ENCODE measurements at places on chromosomes 6 and 20. TPM values are rescaled to one million over a fixed set of nuclear protein-coding genes. Genes with fewer than 3 reads are reported as not detected.

Gene GNAS-AS1
- total RNA-seq: 5.1 TPM

GRCh38 chr6:140572129-140572528 is 1197.7 kb upstream of the CITED2 start:
- H3K4me1 ChIP-seq: no peaks in the 10 kb centered on the region
- no peaks in the 10 kb centered on the region for H3K27me3 ChIP-seq
- no peak overlapping the region for H3K27ac ChIP-seq

GRCh38 chr6:149488815-149489214 is 4.0 kb upstream of the ZC3H12D start:
- H3K27me3 ChIP-seq: no peaks in the 10 kb centered on the region
- 0 out of 2 replicates have a peak, but pooled peaks cover 6% of the 10 kb centered on the region for H3K4me1 ChIP-seq
- no peak overlapping the region for H3K27ac ChIP-seq
- H3K4me3 ChIP-seq: no peak overlapping the region
- DNase-seq: no peak

DNA sequence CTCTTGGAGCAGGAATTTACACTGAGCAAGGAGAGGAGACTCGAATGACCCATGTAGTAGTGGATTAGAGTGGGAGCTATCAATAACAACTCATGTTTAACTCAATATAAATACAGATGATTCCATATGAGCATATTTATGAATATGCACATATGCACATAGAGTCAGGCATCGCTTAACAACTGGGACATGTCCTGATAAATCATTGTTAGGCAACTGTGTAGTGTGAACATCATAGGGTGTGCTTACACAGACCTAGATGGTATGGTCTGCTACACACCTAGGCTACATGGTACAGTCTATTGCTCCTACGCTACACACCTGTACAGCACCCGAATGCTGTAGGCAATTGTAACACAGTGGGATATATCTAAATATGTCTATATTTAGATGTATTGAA is 75.9 kb upstream of the RALGAPA2 start:
- no peak overlapping the region for H3K4me3 ChIP-seq
- no peak for DNase-seq
- no peaks in the 10 kb centered on the region for H3K27me3 ChIP-seq
- H3K36me3 ChIP-seq: no peaks in the 10 kb centered on the region
- no peak overlapping the region for H3K27ac ChIP-seq
- H3K4me1 ChIP-seq: no peaks in the 10 kb centered on the region

DNA sequence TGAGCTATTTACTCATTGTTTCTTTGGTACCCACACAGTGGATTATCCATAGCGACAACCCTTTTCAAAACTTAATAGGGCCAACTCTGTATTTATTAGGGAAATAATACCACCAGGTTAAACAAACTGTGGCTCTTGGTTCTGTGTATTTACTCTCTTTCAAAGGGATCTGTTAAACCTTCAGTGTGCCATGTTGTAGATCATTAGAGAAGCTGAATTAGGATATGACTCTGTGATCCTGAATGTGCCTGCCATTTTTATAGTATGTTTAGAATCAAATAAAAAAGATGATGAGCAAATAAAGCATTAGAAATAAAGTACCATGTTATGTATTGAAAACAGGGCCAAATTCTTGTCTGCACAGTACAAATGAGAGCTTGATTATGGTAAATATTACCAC is 25.0 kb upstream of the SLC35D3 start:
- H3K4me1 ChIP-seq: peaks cover 8% of the 10 kb centered on the region
- DNase-seq: no peak
- no peak overlapping the region for H3K27ac ChIP-seq
- no peak overlapping the region for H3K4me3 ChIP-seq
- no peaks in the 10 kb centered on the region for H3K36me3 ChIP-seq
- H3K27me3 ChIP-seq: no peaks in the 10 kb centered on the region

Gene SAMD5
- 14.0 TPM for total RNA-seq

DNA sequence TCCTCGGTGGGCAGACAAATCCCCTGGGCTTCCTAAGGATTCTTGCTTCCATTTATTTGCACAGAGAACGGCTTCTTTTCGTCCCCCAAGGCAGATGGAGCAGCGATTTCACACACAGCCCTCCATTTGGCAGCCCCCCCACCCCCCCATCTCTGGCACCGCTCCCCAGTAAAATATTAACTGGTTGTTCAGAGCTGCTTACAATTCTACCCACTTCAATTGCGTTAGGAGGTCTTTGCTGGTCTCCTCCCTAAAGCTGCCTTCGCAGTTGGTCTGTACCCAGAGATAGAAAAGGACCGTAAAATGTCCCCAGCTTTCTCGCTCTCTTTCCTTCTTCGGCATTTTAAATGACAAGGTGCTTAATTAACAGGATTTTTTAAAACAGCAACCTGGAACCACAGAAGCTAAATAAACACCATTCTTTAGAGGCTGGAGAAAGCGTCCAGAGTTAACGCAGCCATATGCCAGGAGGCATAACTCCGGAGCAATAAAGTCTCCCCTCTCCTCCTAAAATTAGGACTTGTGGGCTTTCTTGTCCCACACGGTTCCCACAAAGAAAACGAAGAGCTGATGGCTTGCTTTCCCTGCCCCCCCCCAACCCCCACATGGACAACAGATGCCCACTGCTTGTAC is 1.7 kb upstream of the ZMYND8 start:
- H3K4me3 ChIP-seq: peak overlapping the region; percentile 34
- no peaks in the 10 kb centered on the region for H3K27me3 ChIP-seq
- H3K4me1 ChIP-seq: peaks cover 60% of the 10 kb centered on the region
- peak overlapping the region; percentile 100 for H3K27ac ChIP-seq
- no peak for DNase-seq

Gene SLC17A1
- total RNA-seq: not detected

- H3K4me3 ChIP-seq: no peak overlapping the region
- no peaks in the 10 kb centered on the region for H3K27me3 ChIP-seq
- peaks cover 25% of the 10 kb centered on the region for H3K4me1 ChIP-seq
- H3K27ac ChIP-seq: no peak overlapping the region
- no peak for DNase-seq
- H3K36me3 ChIP-seq: no peaks in the 10 kb centered on the region
These were observed 44.7 kb downstream of the RREB1 start for GRCh38 chr6:7152462-7152861.

Gene SLC22A3
- 2.3 TPM for total RNA-seq

GRCh38 chr20:44761423-44761822 is 15.8 kb downstream of the KCNK15 start:
- H3K4me3 ChIP-seq: no peak overlapping the region
- no peaks in the 10 kb centered on the region for H3K4me1 ChIP-seq
- no peaks in the 10 kb centered on the region for H3K36me3 ChIP-seq
- H3K27me3 ChIP-seq: no peaks in the 10 kb centered on the region

DNA sequence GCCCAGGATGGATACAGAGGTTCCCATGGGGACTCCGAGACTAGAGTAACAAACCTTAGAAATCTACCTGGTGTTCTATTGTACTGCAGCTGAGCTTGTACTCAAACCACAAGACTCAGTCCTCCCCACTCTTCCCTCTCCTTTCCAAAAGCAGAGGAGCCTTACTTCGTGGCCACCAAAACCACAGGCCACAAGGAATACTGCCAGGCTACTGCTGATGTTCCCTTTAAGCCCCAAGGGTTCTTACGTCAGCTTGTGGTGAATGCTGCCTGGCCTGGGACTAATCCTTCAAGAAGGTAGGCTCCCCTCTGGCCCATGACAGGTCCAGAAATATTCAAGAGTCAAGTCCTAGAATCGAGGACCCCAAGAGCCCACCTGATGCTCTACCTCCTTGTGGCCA is 10.5 kb upstream of the DEFB128 start:
- no peaks in the 10 kb centered on the region for H3K36me3 ChIP-seq
- H3K4me3 ChIP-seq: no peak overlapping the region
- H3K4me1 ChIP-seq: no peaks in the 10 kb centered on the region
- H3K27me3 ChIP-seq: no peaks in the 10 kb centered on the region
